ENCODE measurements at places on chromosomes 11 and 22. TPM values are rescaled to one million over a fixed set of nuclear protein-coding genes. Genes with fewer than 3 reads are reported as not detected.

DNA sequence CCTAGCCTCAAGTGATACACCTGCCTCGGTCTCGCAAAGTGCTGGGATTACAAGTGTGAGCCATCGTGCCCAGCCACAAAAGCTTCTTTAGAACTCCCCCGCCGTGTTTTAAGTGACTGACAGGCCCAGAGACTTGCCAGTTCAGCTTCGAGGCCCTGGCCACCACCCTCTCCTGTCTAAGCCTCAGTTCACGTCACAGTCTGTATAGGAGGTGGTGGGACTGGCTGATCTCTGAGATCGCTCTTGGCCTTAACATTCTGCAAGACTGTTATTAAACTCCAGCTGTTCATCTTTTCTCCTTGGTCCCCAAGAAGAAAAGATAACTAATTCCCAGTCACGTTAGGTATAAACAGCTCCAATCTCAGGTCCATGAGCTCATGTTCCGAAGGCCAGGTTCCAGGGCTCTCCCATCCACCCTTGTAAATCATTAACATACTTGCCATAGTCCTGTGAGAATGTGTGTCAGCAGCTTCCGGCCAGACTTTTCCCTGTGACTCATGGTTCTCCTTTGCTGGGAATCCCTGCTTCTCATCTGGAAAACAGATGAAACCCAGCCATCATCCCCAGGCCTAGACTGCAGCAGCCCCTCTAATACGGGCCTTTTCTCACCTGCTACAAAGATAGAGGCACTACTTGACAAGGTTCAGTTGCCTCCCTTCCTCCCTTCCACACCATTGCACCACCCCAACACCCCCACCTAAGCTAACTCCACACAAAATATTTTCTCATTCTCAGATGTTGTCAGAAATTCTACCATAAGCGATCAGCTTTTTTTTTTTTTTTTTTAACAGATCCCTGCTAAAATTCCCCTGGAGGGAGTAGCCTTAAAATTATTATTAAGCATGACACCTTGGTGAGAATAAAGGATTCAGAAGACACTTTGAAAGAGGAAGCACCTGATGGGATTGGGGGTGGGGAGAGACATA, 5.6 kb upstream of the KIAA0930 start:
- DNase-seq: peak; percentile 98

GRCh38 chr22:48851933-48852549, 975.6 kb downstream of the BRD1 start:
- DNase-seq: no peak

LRRC74B gene
- under 0.01 TPM for total RNA-seq

DNA sequence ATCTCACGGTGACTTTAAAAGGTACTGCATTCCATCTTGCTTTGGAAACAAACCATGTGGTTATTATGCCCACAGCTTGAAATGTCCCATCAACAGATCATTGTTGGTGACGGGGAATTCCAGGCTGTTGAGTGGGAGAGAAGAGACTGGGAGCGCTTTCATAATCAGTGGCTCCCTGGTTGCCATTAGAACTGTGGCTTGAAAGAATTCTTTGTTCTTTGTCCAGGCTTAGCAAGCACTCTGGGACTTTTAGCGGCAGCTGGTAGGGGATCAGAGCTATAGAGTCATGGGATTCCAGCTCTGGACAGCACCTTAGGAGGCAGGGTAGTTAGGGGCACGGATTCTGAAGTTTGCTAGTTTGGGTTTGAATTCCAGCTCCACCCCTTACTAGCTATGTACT, 22.0 kb downstream of the MMP20 start:
- no peak for DNase-seq

GRCh38 chr22:27224485-27225374, 567.3 kb downstream of the MIAT start:
- peak; percentile 72 for DNase-seq

DNA sequence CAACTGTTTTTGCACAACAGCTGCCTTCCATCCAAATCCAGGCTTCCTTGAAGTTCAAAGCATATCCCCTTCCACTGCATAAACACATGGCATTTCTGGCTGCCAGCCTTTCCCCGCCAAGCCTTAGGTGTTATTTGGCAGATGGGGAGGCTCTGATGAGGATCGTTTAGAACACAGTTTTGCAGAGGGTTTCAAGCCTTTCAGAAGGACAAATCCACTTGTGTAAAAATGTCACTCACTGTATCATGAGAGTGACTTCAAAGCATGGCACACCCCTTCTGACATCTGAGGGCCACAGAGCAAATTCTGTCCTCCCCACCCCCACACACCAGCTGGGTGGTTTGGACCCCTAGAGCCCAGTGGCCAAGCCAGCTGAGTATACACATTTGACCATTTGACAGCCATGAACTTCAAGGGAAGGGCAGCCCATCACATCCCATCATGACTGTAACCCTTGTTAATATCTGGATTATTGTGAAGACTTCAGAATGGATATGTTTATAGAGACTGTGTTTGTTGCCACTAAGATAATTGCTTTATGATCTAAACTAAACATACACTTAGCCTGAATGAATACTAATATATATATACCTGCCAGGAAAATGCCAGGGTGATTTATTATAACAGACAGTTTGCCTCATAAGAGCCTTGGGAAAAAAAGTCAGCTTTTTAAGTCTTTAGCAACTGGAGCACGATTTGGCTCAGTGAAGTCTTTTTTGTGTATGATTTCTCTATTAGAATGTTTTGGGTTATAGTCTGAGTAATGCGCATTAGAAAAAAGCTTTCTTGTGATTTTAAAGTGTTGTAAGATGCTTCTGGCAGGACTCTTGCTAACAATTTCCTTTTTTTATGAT, 31.9 kb downstream of the FBLN1 start:
- peak; percentile 45 for DNase-seq
